ENCODE measurements at places on chromosomes 6 and 20.

GRCh38 chr20:22684763-22685443, 100.5 kb upstream of the FOXA2 start:
- peak; percentile 23 for DNase-seq

- no peak for DNase-seq
Measured at GRCh38 chr6:7899101-7899888, 11.3 kb downstream of the TXNDC5 start.

- DNase-seq = no peak
Measured at GRCh38 chr20:10653599-10654249, 20.1 kb downstream of the JAG1 start.

GRCh38 chr6:43077981-43078511, 1.9 kb downstream of the PTK7 start:
- no peak for DNase-seq

- no peak for DNase-seq
Measured at GRCh38 chr6:169983651-169984050, 232.2 kb downstream of the ERMARD start.

- DNase-seq = peak; percentile 72
Measured at GRCh38 chr6:53647462-53648094, 18.0 kb downstream of the KLHL31 start.

GRCh38 chr6:3297006-3297405, 38.3 kb downstream of the PSMG4 start:
- no peak for DNase-seq

DNA sequence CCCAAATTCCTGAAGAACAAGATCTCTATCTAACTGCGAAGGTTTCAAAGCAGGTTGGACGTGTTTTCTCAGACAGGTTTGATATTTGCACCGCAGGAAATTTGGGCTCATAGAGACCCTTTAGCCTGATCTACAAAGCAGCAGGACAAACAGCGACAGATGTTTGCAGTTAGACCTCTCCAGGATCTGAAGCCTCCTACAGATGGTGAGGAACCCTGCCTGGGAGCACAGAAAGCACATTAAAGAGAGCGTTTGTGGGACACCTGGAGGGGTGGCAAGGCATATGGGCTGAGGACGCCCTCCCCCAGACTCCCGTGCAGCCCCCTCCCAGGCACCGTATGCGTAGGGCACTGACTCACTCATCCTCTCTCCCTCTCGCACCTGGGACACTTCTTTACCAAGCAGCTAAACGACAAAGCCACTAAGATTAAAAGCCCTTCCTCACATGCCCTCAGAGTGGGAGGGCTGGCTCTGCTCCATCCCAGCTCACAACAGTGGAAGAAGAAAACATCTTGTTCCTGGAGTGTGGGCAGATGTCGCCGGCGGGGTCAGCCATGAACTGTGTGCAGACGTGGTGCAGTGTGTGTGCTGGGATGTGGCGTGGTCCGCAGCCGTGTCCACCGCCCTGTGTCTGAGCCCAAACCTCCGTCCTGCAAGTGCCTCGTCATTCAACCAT, 249.7 kb upstream of the AFDN start:
- no peak for DNase-seq

GRCh38 chr20:17498641-17499040, 32.5 kb downstream of the BFSP1 start:
- no peak for DNase-seq

- DNase-seq = no peak
Measured at GRCh38 chr20:59661621-59662020, 57.3 kb downstream of the PHACTR3 start.

DNA sequence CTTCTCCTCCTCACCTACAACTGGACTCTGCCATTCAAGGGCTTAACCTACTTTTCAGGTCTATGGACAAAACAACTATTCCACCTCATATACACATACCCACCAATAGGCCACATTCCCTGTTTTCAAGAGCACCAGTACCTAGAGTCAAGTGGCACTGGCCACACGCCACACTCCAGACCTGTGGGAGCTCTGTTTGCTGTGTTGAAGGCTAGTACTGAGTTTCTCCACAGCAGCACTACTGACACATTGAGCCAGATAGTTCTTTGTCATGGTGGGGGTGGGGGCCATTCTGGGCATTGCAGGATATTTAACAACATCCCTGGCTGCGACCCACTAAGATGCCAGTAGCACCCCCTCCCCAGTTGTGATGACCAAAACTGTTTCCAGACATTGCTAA, 84.1 kb downstream of the RALGAPA2 start:
- DNase-seq = no peak

- DNase-seq = no peak
Measured at GRCh38 chr20:33940666-33941065, 53.0 kb upstream of the RALY start.

DNA sequence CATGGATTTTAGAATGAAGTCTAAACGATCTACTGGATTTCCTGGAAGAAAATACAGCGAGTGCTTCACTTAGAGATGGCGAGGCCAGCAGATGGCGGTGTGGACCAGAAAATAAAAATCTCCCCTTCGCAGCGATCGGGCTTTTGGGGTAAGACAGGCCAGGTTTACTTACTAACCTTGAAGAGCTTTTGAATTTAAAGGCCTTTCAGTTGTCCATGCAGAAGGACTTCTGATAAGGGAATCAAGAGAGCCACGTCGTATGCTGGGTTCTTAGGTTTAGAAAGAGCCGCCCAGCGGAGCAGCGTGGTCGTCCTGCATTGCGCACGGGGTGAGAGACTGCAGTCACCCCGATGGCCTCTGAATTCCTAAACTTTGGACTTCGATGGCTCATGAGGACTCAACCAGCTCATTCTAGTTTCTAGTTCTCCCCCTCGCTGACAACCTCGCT, 125.2 kb upstream of the RALGAPA2 start:
- peak; percentile 34 for DNase-seq

DNA sequence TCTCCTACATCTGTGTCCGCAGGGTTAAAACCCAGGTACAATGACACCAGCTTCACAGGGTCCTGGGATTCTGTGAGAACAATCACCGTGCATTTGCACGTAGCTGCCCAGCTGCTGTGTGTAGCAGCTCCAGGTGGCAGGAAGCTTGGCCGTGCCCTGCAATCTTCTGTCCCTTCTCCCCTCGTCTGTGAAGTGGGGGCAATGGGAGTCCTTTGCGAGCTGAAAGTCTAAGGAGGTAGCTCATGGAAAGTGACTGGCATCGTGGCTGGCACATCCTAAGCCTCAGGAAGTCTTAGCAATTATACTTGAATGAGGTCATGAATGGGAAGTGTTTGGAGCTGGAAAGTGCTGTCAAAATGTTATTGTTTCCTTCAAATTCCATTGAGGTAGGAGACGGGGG, 137.1 kb downstream of the SMOC2 start:
- no peak for DNase-seq

GRCh38 chr20:39893003-39893685, 795.9 kb downstream of the MAFB start:
- DNase-seq = no peak

DNA sequence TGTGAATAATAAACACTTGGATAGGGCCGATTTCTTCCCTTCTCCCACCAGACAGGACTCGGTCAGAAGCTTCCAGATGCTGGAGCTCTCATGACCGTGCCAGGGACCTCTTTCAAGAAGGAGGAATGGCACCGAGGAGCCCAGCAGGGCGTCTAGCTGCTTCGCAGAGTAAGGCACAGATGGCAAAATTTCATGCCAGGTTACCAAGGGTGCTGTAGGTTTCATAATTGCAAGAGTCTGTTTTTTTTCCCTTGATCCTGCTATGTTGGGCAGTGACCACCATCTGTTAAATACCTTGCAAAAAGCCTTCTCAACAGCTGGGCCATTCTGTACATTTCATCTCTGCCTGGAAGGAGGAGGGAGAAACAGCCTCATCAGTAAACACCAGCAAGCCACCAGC, 111.8 kb downstream of the EDN3 start:
- no peak for DNase-seq

DNA sequence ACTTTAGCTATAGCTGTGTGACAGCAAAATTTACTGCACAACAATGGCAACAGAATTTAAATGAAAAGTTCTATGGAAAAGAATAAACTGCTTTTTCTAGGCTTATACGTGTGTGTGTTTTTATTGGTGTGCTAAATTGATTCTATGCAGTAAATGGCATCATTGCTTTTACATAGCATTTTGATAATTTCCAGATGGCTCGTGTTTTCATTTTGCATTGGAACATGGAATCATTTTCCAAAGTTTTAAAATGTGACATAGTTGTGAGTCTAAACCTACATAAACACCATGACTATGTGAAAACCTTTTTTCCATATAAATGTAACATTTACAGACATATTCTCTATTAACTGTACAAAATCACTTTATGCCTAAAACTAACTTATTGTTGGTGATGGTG, 127.8 kb downstream of the SIM1 start:
- no peak for DNase-seq

DNA sequence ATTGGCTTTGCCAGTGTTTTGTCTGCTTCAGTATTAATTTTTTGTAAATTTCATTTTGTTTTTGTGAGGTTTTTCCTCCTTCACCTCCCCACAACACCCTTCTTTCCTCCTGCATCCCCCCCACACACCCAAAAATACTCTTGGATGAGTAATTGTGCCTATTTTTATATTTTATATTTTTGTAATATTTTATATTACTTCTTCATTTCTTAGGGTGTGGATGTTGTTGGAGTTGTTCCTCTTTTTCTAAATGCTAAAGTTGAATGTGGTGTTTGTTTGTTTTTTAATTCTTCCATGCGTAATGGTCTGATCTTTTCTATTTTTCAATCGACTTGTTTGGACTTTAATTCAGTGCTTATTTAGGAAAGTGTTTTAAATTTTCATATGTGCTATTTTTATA, 420.5 kb upstream of the SOX4 start:
- DNase-seq = peak; percentile 4

- DNase-seq = peak; percentile 2
Measured at GRCh38 chr6:47440719-47441118, 36.9 kb upstream of the CD2AP start.

- no peak for DNase-seq
Measured at GRCh38 chr20:41170386-41171105, 33.2 kb downstream of the PLCG1 start.

DNA sequence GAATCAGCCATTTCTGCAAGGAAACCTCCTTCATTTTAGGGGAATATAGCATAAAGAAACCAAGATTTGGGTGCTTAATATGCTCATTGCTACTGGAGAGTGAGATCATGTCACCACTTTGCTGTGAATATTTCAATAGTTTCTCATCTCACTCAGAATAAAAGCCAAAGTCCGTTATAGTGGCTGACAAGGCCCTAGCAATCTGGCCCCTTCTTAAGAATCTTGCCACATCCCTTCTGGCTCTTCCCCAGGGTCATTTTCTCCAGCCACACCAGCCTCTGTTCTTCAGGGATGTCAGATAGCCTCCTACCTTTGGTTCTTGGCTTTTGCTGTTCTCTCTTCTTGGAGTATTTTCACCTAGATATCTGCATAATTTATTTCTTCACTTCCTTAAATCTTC, 24.8 kb upstream of the MLIP start:
- no peak for DNase-seq

DNA sequence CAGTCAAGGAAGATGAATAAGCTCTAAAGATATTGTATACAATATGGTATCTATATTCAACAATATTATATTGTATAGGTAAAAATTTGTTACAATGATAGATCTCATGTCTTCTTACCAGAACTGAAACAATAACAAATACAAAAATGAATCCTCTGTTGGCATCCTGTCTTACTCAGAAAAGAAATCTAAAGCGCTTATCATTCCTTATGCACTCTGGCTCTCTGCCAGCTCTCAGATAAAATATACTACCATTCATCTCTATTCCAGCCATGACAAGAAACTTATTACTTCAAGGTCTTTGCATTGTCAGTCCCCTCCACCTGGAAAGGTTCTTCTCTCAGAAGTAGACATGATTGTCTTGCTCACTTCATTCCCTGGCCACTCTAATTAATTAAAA, 138.6 kb downstream of the THEMIS start:
- no peak for DNase-seq

GRCh38 chr6:18022398-18023231, 35.2 kb upstream of the KIF13A start:
- DNase-seq = no peak

DNA sequence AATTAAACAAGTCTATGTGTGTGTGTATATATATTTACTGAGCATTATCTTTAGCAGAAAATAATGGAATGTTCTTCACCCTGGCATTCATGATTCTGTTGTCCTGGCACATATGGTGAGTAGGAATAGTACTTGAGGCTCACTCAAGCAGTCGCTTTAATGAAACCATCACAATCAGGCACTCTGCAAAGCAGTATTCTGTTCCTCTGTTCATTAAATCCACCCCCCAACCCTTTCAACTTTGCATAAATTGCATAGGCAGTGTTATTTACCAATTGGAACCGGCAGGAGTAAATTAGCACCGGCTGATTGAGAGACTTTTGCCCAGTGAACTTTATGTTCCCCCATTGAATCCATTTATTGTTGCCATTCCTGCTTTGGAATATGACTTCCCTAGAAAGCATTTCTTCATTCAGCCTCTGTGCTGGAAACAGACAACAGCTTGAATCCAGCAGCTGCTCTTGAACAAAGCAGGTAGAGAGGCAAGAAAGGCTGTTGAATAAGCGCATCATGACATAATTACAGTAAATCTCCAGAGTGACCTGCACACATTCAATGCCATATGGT, 268.0 kb upstream of the RNF217 start:
- no peak for DNase-seq

GRCh38 chr6:147641511-147641910, 133.0 kb downstream of the SAMD5 start:
- DNase-seq = no peak

GRCh38 chr6:90375681-90376439, 79.2 kb upstream of the BACH2 start:
- peak; percentile 87 for DNase-seq

GRCh38 chr6:105488516-105489215, 85.8 kb upstream of the PREP start:
- no peak for DNase-seq

DNA sequence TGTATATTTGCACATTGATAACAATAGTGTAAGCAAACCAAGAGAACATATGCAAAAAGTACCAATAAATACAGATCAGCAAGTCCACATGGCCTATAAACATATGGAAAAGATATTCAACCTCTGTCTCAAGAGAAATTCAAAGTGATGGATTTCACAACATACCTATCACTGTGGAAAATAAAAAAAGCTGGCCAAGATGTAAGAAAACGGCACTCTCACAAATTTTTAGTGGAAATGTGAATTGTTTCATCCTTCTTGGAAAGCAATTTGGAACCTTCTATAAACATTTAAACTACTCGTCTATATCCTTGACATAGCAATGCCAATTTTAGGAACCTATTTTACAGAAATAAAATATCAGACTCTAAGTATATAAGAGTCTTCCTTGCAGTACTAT, 559.8 kb downstream of the QKI start:
- no peak for DNase-seq
